Stimulated activated CD4-positive, alpha-beta T cell treated with anti-CD3 and anti-CD28 coated beads, Interleukin-12 subunit alpha, Interleukin-12 subunit beta, amount 100 ng/mL, for 24 hours (primary cell): ENCODE measurements at places on chromosomes 6 and 20.

DNA sequence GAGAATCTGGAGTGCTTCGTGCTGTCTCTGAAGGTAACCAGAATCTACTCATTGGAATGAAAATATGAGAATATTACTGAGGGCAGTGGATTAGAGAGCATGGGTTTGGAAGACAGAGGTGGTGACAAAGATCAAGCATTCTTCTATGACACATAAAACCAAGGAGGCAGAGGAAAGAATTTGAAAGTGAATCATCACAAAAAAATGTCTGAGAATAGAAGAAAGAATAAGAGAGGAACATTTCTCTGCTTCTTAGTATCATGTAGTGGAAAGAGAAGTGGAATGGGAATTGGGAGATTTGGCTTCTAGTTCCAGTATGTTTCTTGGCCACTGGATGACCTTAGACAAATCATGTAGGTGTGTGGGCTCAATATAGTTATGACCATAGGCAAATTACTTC is 474.0 kb downstream of the TFAP2B start:
- DNase-seq = no peak

- no peak for DNase-seq
Observed at GRCh38 chr20:57428324-57429158, 37.3 kb downstream of the RBM38 start.

DNA sequence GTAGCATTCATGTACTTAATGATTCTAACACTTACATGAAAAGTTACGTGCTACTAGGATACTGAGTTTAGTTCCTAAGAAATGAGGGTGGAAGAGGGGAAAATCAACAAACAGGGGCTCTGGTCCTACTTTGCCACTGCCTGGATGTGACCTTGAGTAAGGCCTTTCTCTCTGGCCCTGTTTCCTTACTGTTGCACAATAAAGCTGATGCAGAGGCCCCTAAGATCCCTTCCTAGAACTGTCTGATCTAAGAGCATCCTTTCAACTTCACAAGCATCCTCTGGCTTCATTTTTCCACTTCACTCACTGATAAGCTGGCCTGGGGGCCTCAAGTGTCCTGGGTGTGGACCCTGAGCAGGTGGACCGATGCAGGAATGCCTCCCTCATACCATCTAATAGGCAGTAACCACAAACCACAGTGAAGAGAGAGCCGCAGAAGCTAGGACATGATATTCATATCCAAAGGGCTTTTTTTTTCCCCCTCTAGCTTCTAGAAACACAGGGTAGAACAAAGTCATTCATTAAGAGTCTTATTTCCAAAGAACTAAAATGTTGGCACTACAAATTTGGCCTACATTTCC is 21.6 kb downstream of the FKBP1A start:
- no peak for DNase-seq

DNA sequence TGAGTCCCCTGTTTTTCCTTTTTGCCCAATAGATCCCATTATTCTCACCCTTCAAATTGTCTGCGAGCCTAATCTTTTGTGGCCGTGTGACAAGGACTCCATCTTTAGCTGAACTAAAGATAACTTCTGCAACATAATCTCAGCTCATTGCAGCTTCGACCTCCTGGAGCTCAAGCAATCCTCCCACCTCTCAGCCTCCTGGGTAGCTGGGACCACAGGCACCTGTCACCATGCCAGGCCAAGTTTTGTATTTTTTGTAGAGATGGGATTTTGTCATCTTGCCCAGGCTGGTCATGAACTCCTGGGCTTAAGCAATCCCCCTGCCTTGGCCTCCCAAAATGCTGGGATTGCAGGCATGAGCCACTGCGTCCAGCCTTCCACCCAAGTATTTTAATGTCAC is 161.0 kb downstream of the GJA1 start:
- DNase-seq = no peak

- DNase-seq = no peak
Observed at GRCh38 chr20:48626226-48626937, 201.4 kb downstream of the PREX1 start.

DNA sequence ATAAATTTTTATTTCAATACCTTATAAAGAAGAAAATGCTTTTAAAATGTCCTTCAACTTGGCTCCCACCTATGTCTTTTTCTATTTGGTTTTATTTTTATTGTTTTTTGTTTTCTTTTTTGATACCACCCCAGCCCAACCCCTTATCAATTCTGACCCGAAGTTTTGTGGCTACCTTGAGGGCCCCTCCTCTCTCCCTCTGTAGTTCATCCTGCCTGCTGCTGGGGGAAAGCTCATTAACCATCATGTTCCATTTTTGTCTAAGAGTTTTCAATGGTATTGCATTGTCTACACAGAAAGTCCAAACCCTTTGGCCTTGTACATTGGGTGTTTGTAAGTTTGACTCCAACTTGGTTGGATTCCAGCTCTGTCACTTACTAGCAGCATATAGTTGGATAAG is 5.3 kb upstream of the CSNK2A1 start:
- no peak for DNase-seq

DNA sequence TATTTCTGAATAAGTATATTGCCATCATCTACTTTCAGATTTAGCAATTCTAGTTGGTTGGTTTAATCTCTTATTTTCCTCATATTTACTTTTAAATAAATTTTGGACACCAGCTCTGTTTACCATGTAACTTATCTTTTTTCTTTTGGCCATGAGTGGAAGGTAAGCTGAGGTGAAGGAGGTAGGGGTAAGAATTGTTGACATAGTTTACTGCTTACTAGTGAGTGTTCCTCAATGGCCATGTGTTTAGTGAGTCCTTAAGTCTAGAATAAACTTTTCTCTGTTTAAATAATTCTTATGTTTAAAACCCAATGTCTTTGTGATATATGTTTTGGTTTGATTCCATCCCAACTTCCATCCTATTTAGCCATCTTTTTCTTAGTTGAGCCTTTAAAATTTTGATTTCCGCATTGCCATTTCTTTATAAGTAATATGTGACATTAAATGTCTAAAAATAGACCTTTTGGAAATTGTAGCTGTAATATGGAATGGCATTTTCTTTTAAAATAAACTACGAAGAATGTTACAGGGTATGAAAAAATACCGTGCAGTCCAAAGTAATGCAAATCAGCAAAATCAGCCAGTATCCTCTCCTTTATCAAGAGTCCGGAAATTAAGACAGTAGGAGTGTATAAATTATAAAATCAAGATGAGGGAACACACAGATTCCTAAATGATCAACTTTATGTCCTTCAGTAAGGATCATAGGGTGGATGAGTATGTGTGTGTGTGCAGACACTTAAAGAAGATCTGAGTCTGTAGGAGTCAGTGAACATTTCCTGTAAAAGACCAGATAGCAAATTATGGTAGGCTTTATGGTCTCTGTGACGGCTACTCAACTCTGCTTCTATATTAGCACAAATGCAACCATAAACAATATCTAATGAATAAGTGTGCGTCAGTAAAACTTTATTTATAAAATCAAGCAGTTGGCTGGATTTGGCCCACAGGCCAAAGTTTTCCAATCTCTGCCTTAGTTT is 10.3 kb downstream of the STXBP5 start:
- no peak for DNase-seq

DNA sequence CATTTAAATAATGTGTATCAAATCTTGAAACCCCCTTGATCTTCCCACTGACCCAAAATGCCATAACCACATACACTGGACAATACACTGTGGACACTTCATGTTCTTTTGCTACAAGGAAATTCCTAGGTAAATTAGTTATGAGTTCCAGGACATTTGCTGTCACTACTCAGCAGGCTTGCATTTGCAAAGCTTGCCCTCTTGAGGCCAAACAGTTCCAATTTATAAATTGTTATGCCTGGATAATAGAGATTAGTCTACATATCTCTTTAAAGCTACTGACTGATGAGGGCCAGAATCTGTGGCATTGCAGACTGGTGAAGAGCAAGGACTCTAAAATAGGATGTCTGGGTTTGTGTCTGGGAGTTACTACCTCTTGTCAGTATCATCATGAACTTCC is 17.4 kb upstream of the RAB32 start:
- DNase-seq = no peak

- DNase-seq = no peak
Observed at GRCh38 chr6:71460933-71461332, 172.3 kb downstream of the OGFRL1 start.

DNA sequence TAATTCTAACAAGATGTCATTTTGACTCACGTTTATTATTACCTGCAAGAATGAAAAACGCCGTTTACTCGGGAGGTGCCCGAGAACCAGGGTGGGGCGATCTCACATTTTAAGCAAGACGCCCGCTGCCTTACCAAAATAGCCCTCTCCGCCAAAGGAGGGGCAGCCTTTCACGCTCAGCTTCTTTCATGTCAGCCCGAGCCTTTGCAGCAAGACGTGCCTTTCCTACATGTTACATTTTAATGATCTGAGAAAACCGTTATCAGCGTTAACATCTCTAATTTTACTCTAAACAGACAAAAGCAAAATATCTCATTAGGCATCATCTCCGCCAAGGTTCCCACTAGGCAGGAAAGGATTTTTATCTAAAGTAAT is 2.0 kb downstream of the BACH2 start:
- no peak for DNase-seq

DNA sequence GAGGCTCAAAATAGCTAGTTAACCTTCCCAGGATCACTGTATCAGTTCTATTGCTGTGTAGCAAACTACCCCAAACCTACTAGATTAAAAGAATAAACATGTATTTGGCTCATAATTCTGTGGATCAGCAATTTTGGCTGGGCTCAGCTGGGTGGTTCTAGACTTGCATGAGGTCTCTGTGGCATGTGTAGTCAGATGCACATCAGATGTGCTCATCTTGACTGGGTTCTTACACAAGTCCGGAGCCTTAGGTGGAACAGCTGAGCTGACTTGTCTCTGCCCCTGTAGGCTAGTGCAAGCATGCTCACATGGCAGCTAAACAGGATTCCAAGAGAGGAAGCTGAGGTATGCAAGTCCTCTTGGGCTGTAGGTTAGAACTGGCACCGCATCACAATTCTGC is 173.2 kb upstream of the PRND start:
- DNase-seq = no peak

- no peak for DNase-seq
Observed at GRCh38 chr6:95681736-95682135, 104.4 kb downstream of the MANEA start.

DNA sequence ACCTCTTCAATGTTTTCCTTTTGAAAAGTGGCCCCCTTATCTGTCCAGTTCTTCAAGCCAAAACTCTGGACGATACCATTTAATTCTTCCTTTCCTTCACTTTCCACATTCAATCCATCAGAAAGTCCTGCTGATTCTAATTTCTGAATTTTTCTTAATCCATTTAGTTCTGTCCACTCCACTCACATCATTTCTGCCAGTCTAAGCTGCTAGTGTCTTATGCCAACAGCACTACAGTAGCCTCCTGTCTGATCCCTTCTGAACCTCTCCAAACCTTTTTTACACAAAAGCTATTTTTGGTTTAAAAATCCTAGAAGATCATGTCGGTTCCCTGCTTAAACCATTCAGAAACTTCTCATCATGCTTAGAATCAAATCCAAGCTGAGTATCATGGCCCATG is 24.5 kb upstream of the SNAP25 start:
- no peak for DNase-seq

DNA sequence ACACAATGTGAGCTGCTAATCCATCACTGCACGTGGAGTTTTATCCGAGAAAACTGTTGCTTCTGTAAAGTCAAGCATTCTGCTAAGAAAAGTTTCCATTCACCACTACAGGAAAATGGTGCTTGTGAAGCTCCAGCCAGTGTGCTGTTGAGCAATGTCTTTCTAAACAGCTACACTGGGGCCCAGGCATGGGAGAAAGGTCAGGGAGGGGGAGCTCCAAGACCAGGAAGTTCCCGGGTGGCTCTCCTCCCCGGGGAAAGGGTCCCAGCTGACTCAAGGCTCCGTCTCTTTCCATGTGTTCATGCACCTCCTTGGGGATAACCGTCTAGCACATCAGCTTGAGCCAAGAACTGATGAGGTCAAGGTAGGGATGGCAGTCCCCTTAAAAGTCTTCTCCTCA is 20.5 kb downstream of the RPP40 start:
- DNase-seq = no peak

GRCh38 chr6:110589865-110590513 is 113.6 kb upstream of the SLC22A16 start:
- no peak for DNase-seq

DNA sequence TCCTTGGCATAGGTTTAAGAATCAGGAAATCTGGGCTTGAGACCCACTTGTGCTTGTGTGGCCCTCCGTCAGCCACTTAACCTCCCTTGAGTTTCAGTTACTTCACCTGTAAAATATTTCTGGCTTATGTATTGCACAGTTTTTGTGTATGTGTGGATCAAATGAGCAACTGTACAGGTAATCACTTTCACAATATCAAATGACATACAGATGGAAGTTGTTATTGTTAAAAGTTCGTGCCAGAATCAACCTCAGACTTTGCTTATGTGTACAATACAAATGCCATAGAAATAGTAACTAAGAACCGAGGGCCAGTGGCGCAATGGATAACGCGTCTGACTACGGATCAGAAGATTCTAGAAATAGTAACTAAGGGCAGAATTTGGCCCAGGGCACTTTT is 65.6 kb upstream of the KIF13A start:
- DNase-seq = no peak

DNA sequence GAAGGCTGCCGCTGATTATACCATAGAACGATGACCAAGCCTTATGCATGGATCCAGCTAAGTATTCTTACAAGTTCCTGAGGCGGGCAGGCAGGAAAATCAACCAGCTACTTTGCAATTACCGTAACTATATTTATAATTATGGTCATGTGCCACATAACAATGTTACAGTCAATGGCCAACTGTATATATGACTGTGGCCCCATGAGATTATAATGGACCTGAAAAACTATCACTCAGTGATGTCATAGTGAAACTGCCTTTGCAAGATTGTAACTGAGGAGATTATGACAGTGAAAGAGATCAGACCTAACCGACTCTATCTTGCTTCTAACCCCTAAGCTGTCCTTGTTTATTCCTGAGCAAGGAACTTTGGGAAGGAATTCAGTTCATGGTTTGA is 33.1 kb upstream of the FAM135A start:
- DNase-seq = no peak

GRCh38 chr6:111757342-111757741 is 115.9 kb downstream of the FYN start:
- DNase-seq = no peak

DNA sequence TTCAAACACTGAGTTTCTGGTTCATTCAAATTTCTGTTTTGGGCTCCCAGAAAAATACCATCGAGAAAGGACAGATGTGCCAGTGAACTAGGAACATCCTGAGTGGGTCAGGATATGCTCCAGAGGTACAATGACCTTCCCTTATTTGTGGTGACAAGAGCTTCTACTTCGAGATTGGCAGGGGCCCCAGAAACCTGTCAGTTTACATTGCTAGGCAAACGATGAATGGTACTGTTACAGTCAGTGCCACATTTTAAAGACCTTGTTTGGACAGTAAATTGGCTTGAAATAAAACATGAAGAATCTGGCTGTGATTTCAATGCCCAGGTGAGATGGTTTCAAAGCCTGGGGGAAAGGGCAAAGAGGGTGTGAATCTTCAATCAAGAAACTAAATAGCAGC is 454.5 kb upstream of the ID4 start:
- DNase-seq = no peak

- DNase-seq = no peak
Observed at GRCh38 chr20:59482351-59483187, 121.8 kb upstream of the PHACTR3 start.
